Vein endothelial cell (primary cell): ENCODE measurements at places on chromosomes 5 and 9. TPM values are rescaled to one million over a fixed set of nuclear protein-coding genes. Genes with fewer than 3 reads are reported as not detected.

The SHC3 gene
- 0.29 and 1.3 TPM in 2 replicates for total RNA-seq

The CFAP90 gene
- not detected in 2 replicates for total RNA-seq

The CSF1R gene
- total RNA-seq = not detected in 2 replicates

The SLC24A2 gene
- total RNA-seq = not detected in 2 replicates

The CDH9 gene
- total RNA-seq = not detected in 2 replicates

The SLC6A7 gene
- not detected in 2 replicates for total RNA-seq

The JAKMIP2 gene
- total RNA-seq = not detected in 2 replicates

The ELOVL7 gene
- total RNA-seq = 0.10 TPM in 1 of 2 replicates, not detected in the other

The SEC61B gene
- total RNA-seq = 114 and 131 TPM in 2 replicates

The SCGB3A2 gene
- not detected in 2 replicates for total RNA-seq

The MSX2 gene
- total RNA-seq = not detected in 2 replicates

The ENG gene
- 209 and 301 TPM in 2 replicates for total RNA-seq

The TXNDC15 gene
- 58.5 and 70.6 TPM in 2 replicates for total RNA-seq

The TAF11L10 gene
- total RNA-seq = not detected in 2 replicates
